ENCODE measurements at places on chromosomes 3 and 15. TPM values are rescaled to one million over a fixed set of nuclear protein-coding genes. Genes with fewer than 3 reads are reported as not detected.

DNA sequence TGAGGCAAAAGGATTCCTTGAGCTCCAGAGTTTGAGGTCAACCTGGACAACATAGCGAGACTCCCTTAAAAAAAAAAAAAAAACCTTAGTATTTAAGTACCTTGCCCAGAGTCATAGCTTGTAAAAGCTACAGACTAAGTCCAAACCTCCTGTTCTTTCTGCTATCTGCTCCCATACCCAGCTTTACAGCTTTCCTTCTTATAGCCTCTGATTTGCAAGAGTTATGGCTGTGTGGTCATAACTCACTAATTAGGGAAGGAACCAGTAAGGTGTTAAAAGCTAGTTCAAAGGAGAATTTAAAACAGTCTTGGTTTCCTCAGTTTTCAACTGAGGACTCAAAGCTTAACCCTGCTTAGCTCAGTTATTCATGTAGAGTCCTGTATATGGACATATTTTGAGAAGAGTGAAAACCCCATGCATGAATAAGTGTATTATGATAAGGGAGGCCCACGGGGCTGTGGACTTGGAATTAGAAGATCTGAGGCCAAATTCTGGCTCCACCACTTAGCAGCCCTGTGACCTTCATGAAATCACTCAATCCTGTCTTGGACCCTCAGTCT, 135.5 kb upstream of the SMAD3 start:
- no peak for DNase-seq

DNA sequence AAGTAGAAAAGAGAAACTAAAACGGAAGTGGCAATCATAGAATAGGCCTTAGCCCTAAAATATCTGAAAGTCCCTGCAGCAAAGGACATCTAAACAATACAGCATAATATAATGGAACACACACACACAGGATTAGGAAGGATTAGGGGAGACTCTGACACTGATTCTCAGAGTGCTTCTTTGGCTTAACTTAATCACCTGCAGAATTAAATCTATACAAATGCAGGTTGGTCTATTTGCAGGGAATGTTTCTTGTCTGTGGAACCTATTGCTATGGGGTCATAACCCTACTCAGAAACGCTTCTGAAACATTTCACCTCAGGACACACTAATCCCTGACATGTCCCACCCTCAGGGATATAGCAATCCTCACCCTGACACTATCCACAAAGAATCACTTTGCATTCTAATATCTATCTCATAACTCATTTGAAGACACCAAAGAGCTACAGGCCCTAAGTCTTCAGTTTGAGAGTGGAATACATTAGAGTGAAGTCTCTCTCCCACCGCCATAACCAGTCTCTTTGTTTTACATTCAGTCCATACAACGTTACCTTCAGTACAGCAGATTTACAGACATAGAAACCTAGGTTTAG, 1041.2 kb downstream of the TUSC7 start:
- no peak for DNase-seq

DNA sequence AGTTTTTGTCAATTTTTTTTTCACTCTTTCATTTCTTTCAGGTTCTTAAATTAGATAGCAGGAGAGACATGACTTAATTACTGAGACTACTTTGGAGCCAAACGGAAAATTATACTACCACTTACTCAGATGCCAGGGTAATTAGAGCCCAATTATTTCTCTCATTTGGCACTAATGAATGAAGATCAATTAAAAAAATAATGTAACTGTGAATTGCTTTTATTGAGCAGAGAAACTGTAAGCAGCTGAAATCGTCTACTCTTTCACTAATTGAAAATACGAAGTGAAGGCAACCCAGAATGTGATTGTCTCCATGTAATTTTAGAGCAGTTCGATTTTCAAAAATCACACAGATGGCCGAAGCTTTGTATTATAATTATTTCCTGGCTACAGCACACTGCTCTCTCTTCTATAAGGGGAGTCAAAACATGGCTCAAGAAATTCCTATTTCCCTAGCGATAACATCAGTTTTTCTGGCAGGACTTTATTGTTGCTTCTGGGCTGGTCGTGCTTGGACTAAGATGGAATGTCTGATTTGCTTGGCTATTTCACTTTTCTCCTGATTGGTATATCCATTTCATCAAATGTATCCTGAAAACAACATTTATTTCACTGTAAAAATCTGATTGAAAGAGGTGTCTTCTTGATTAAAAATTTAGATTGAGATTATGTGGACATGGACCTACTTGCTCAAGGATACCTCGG, 55.8 kb upstream of the PDZRN3 start:
- no peak for DNase-seq

DNA sequence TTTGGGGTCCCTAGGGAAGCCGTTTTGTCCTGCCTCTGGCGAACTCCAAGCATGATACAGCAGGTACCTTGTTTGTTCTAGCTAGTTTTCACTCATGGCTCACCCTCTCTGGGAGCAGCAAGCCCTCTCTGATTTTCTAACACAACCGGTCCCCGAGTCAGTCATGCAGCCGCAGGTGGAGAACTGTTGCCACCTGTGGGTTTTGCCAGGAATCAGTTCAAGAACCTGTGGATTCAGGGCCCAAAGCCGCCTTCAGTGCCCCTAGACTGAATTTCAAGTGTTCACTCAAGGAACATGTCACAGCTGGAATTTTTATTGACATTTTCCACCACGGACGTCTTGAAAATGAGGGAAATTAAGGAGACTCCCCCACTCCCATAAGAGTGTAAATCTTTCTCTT, 13.3 kb upstream of the LRRK1 start:
- DNase-seq, result no peak

- no peak for DNase-seq
Measured at GRCh38 chr3:133675631-133676335, 14.0 kb upstream of the TOPBP1 start.

EFHB gene
- 0.41 TPM for total RNA-seq

IGDCC3 gene
- not detected for total RNA-seq

Measured in thoracic aorta (tissue), 2 donors.